Activated naive CD8-positive, alpha-beta T cell treated with anti-CD3 and anti-CD28 coated beads, Interleukin-2, amount 50 U/mL, for 16 hours (primary cell): ENCODE measurements at places on chromosomes 3 and 15.

DNA sequence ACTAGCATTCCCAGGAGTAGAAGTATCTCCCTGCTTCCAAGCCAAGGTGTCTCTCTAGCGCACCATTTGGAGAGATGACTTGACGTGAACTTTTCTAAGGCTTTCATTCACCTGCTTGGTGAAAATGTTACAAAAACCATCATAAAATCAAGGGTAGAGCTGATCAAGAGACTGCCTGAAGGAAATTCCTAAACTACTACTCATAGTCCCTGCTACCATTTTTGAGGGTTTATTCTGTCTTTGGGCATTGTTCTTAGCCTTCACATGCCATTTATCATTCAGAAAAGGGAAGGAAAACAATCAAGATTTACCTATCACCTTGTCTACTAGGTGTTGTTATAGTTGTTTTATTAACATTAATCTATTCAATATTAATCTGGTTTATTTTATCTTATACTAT is 525.8 kb downstream of the NTRK3 start:
- no peak for DNase-seq

GRCh38 chr15:55853134-55853533 is 110.2 kb upstream of the PRTG start:
- no peak for DNase-seq

GRCh38 chr3:172106989-172107388 is 67.6 kb downstream of the FNDC3B start:
- peak; percentile 41 for DNase-seq

DNA sequence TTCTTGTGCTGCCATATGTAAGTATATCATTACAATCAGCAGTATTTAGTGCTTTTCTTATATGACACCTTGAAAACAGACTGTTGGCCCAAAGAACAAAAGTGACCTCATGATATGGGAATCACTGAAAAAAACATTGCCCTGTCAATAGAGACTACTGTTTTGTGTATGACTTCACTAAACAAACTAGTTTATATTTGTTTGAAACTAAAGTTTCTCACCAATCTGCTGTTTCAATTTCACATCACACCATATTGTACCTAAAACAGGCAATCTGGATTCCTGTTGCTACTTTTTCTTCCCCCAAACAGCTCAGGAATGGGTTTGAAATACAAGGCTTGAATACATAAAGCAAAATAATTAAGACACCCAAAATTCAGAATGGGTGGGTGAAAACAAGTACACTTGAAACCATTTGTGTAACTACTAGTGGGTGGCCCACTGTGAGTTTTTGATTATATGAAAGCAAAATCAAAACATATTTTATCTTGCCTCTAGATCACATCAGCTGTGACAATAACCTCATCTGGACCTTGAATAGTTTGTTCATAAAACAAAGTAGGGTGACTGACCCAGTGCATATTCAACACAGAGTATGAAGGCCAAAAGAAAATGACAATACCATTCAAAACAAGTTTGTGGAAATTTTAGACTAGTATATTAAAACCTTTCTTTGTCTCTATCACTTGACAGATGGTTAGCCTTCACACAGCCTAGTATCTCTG is 5.9 kb downstream of the ZBTB20 start:
- no peak for DNase-seq

GRCh38 chr3:71026634-71027578 is 556.6 kb downstream of the FOXP1 start:
- no peak for DNase-seq

DNA sequence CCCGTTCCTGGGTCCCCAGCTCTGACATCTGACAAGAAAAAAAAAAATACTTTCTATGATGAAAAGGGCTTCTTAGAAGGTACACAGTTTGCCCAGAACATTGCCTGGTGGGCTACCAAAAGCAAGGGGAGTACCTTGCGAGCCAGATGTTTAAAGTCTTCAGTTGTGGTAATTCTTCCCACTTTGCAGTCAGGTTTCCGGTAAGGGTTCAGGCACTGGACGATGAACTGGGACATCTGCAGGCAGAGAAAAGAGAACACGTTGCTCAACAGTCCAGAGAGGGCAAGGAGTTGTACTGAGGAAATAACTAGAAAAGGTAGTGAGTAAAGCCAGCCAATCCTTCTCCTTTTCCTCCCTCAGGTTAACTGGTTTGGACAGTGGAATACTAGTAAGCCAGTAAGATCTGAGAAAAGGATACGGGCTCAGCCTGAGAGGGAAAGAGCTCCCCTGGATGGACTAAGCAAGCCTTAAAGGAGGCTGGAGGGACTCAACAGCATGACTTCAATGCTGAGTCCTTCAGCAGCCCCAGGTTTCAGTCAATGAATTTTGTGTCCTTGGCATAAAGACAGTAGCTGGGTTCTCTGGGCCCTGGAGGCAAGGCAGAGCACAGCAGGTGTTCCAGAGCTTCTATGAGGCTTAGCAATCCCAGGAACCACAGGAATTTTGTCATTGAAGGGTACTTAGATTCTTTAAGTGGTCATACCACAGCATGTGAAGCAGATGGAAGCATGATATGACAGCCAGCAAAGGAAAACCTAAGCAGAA is 38.2 kb downstream of the NBEAL2 start:
- no peak for DNase-seq

- peak; percentile 16 for DNase-seq
Observed at GRCh38 chr15:78103406-78104118, 11.2 kb downstream of the SH2D7 start.
